ENCODE measurements at places on chromosomes 12 and 14. TPM values are rescaled to one million over a fixed set of nuclear protein-coding genes. Genes with fewer than 3 reads are reported as not detected.

Gene FGF23
- total RNA-seq = not detected

Gene TEX52
- total RNA-seq = not detected

Gene LBHD2
- total RNA-seq = not detected

DNA sequence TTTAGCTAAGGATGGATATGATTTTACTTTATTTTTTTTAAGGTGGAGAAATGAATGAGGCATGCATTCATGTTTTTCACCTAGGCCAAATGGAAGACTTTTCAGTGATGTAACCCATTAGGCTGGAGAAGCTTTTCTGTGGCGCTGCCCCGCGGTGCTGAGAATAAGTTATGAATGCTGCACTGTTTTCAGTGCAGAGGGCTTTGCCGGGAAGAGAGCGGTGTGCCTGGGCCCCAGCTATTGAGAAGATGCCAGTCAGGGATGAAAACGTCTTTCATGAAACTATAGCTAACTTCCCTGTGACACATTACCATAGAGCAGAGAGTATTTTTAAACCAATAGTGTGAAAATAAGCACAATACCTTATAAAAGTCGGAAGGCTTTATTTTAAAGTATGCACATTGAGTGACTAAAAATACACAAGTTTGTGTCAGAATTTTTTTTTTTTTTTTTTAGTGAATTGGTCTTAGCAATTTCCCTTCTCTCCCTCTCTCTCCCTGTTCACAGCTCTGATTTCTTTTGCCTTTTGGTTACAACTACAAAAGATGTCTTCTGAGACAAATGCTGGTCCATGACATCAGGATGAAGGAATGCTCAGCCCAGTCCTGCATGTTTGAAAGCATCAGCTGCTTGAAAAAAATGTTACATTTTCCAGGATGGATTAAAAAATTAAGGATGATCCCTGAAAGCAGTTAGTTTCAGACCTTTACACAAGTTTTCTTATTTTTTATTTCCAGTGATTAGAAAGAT lies 48.3 kb downstream of the NPAS3 start:
- DNase-seq = no peak

DNA sequence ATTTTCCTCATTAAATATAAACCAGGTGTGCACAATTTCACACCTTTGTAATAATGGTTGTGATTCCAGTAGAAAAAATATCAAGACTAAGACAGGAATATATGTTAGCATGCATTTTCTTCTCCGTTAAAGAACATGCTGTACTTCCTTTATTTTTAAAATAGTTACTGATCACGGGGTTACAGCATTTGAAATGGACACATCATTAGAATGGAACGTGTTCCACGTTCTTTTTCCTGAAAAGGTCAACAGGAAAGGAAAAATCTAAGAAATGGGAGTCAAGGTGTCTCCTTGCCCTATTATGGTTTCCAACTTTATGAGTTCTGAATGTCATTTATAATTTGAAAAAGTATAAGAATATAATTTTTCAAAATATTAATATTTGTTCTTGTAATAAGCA lies 1325.7 kb downstream of the SLC16A7 start:
- no peak for DNase-seq

DNA sequence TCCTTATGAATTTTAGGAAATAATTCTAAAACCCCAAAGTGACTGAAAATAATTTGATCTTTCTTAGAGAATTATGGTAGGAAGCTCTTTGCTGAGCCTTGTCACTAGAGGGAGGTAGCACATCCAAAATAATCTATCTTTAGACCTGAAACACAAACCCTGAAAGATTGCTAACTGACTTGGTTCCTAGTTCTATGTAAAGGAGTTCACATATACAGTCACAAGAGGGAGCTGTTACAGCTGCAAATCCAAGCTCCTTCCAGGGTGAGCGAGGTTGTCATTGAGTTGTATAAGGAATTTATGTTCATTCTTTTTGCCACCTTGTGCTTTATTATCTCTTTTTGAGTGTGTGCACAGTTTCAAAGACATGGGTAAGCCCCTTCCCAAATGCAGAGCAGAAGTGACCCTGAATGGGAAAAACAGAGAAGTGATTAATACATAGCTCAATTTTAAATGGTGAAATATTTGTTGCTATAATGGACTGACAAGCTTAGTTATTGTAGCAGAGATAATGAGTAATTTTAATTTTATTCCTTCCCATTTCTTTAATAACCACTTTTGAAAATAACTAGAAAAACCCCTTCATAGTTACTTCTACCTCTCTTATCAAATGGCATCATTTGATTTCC lies 387.9 kb downstream of the DAD1 start:
- no peak for DNase-seq

GRCh38 chr12:19242581-19242980 lies 113.0 kb downstream of the PLEKHA5 start:
- no peak for DNase-seq

- no peak for DNase-seq
These were observed 17.9 kb upstream of the KRT86 start for GRCh38 chr12:52256584-52256935.

DNA sequence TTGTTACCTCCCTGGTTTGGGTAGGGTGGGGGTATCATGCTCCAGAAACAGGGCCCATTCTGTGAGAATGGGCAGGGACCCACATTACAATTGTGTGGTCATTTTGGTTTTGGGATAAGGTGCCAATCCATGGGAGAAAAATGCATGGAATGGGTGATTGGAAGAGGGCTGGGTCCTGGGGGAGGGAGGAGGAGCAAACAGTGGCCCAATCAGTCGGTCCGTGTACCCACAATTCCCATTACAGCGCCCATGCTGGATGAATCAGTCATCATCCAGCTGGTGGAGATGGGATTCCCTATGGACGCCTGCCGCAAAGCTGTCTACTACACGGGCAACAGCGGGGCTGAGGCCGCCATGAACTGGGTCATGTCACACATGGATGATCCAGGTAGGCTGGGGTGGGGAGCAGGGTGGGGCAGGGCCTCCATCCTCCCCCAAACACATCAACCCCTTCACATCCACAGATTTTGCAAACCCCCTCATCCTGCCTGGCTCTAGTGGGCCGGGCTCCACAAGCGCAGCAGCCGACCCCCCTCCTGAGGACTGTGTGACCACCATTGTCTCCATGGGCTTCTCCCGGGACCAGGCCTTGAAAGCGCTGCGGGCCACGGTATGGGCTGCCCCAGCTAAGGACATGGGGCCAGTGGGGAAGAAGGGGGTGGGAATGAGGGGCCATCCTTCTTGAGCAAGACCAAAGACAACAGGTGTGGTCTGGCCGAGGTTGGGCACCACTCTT lies 3.6 kb upstream of the TPI1 start:
- no peak for DNase-seq
